Stimulated activated CD4-positive, alpha-beta T cell treated with anti-CD3 and anti-CD28 coated beads, Interleukin-4, amount 100 ng/mL, for 1 hour (primary cell): ENCODE measurements at places on chromosomes 12 and 14.
A peak's percentile ranks its signal among the peaks of the same experiment; 100 is the strongest.

GRCh38 chr14:75880512-75880911 lies 101.3 kb downstream of the TGFB3 start:
- no peak for DNase-seq

DNA sequence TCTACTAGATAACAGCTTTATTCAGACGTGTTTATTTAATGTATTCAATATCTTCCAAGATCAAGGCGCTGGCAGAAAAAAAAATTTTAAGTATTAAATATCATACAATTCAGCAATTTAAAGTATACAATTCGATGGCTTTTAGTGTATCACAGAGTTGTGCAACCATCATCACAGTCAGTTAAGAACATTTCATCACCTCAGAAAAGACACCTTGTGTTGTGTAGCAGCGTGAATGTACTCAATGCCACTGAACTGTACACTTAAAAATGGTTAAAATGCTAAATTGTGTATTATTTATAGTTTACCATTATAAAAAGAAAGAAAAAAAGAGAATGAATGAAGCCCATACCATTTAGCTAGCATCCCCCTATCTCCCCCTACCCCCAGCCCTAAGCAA lies 96.4 kb downstream of the RIN3 start:
- DNase-seq: no peak

- DNase-seq: no peak
Observed at GRCh38 chr14:46769292-46769691, 117.7 kb upstream of the RPL10L start.

DNA sequence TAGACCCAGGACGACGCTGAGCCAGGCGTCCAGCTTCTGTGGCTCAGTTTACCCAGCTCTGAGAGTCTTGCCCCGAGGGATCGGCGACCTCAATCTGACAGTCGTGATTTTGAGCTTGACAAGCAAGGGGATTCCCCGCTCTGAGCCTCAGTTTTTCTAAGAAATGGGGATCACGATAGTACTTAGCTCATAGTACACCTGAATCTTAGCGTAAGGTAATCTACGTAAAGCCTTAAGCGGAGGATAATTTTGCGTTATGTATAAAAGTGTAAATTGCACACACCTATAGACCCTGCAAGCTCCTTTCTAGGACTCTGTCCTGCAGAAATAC lies 285 bp downstream of the MVK start:
- DNase-seq: no peak

GRCh38 chr12:107484941-107485340 lies 200.7 kb upstream of the PWP1 start:
- no peak for DNase-seq

GRCh38 chr12:47527816-47528215 lies 178.0 kb downstream of the RPAP3 start:
- DNase-seq: no peak

GRCh38 chr14:22426711-22427110 lies 162.3 kb downstream of the DAD1 start:
- DNase-seq: no peak

DNA sequence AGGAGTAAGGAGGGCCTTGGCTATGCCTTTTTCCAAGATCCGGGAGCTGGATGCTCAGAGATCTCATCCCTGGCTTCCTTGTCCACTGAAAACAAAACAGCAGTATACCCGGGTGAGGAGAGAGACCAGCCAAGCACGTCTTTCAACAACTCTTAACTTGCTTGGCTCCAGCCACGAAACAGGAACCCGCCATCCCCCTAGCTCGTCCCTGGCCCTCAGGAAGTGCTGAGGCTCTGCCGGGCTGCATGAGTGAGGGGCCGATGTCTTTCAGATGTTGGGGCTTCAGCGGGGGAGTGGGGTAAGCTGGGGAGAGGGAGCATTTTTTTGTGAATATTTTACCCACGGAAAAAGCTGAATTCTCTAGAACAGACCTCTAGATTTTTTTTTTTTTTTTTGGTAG lies 231.1 kb downstream of the CACNA1C start:
- DNase-seq: no peak

DNA sequence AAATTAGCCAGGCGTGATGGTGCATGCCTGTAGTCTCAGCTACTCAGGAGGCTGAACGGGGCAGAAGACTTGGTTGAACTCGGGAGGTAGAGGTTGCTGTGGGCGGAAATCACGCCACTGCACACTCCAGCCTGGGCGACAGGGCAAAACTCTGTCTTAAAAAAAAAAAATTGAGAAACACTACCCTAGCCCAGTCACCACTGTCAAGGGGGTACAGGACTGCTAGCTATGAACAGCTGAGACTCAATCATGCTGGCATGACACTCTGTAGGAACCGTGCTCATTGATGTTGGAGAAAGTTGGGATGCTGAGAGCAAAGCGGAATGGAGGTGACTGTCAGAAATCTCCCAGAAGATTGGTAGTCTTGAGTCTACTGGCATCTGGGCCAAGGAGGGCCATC lies 58.2 kb upstream of the STON2 start:
- DNase-seq: no peak

DNA sequence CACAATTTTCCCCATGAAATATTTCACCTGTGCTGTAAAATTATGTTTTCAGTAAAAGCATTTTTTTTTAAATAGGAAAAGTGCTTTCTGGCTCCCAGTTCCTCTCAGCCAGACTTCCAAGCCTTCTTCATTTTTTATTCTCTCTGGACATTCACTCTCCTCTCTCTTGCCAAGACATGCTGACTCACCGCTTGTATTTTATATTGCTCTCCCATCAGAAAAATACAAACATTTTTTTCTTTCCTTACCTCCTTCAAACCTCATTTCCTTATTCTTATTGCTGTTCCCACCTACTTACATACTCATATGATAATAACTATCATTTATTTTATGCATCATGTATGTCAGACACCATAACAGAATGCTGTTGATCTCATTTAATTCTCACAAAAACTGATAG lies 37.7 kb upstream of the ZNF641 start:
- no peak for DNase-seq

GRCh38 chr12:89924191-89924590 lies 215.6 kb upstream of the ATP2B1 start:
- DNase-seq: no peak

DNA sequence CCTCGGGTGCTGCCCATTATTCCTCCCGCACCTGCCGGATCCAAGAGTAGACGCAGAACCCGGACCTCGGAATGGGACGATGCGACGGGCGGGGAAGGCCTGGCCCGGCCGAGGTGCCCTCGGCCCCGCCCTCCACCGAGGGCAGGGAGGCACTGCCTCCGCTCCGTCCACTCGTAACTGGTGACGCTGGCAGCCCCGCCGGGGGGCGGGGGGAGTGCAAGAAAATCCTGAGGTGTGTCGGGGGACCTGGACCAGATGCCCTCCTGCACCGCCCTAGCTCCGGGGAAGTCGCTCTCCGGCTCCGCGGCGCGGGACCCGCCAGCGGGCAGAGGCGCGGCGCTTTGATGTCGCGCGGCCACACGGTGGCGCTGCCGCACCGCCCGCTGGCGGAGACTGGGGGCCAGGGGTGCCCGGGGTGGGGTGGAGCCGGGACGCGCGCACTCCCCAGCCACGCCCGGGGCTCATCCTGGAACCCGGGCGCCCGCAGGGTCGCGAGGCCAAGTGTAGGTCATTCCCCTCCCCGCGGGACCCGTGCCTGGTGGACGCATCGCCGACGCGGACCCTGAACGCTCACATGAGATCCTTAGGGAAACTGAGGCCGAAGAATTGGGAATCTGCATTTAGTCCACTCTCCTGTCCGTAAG lies 202.8 kb downstream of the TTC8 start:
- peak; percentile 65 for DNase-seq

- no peak for DNase-seq
Observed at GRCh38 chr12:117053050-117053400, 46.2 kb downstream of the TESC start.

DNA sequence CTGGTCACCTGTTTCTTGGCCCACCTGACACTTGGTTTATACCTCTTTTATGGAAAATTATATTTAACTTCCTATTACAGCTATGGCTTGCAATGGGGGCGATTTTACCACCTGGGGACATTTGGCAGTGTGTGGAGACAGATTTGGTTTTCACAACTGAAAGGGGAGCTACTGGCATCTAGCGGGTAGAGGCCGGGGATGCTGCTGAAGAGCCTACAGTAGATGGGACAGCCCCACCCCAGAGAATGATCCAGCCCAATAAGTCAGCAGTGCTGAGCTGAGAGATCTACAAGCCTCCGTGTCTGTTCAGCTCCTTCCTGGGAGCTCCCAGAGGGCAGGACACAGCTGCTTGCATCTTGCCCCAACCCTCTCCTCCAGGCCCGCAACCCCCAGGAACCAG lies 302.8 kb downstream of the CACNA1C start:
- DNase-seq: no peak

GRCh38 chr14:80213602-80214001 lies 2.3 kb upstream of the DIO2 start:
- no peak for DNase-seq

GRCh38 chr14:74198441-74199234 lies 40.6 kb upstream of the VSX2 start:
- DNase-seq: no peak

DNA sequence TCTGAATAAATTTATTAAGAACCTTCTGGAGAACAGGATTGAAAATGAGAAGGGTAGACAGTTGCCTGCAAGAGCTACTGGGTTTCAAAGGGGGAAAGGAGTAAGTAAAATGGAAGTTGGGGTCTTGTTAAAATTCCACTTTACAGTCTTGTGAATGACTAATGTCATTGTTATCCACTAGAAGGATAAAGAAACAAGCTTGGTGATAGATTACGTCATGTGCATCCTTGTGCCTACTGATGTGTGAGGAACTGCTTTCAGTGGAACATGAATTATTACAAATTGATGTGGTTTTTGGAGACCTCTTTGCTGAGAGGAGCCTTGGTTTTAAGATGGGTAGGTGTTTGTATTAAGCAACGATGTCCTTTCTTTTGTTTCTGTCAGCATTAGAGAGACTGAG lies 272.5 kb upstream of the PRICKLE1 start:
- no peak for DNase-seq

DNA sequence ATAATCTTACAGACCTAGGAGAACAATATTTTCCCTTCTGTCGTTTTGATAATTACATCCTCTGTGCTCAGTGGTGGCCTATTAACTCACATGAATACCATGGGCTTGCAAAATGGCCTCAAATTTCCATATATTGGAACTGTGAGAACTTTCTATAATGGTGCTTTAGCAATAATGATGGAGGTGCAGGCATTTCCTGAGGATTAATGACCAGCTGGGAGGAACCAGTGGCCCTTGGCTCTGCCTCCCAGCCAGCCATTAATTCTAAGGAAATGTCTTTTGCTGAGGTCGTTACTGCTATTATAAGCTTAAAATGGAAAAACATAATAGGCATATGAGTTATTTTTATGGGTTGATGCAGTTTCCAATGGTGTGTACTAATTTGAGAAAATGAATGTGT lies 33.6 kb downstream of the HMGA2 start:
- no peak for DNase-seq

DNA sequence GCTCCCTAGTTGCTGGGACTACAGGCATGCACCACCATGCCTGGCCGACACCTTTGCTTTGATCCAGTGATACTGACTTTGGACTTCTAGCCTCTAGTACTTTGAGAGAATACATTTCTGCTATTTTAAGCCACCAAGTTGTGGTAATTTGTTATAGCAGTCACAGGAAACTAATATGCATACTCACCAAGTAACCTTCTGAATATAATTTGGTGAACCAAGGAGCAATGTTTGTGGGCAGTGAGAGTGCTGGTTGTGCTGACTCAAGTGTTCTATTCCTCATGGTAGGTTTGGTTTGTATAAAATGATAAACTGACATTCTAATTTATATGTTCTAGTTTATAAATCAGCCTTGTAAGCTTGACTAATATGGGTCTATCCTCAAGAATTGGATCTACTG lies 42.4 kb upstream of the MMP19 start:
- DNase-seq: no peak

DNA sequence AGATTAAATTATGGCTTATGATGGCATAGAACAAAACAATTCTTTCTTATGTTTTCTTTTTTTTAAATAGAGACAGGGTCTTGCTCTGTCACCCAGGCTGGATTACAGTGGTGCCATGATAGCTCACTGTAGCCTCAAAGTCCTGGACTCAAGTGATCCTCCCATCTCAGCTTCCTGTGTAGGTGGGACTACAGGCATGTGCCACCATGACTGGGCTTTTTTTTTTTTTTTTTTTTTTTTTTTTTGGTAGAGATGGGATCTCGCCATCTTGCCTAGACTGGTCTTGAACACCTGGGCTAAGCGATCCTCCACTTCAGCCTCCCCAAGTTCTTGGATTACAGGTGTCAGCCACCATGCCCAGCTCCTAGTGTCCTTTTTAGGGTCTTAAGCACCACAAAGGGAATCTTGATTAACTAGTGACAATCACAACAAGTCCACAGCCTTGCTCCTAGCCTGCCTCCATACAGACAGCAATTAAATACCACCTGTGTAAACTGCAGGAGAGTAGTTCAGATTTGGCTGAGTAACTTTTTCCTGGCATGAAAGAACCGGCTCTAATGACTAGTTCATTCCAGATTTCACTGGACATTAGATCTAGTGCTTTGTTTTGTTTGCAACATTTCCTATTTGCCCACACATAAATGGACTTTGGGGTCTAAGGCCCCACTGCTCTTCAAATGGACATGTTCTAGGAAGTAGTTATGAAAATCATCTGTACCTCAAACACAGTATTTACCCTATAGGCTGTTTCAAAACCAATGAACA lies 61.6 kb downstream of the SH2B3 start:
- no peak for DNase-seq

GRCh38 chr14:50057331-50057730 lies 59.0 kb downstream of the VCPKMT start:
- DNase-seq: no peak

DNA sequence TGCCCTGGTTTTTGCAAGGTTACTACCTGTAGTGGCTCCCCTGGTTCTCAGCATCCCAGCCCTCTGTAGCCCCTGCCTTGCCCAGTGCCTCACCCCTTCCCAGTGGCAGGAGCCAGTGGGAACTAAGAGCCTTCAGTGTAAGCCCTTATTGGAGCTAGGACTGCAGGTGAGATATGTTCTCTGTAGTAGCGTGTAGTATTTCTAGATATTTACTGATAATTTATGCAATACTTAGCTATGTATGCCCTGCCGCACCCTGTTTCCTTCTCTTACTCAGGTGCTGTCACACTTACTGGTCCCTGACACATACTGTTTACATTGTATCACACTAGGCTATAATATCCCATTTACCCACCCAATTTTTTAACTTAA lies 3.6 kb downstream of the BMAL2 start:
- no peak for DNase-seq

GRCh38 chr14:52307376-52307775 lies 6.7 kb upstream of the PTGER2 start:
- DNase-seq: no peak

DNA sequence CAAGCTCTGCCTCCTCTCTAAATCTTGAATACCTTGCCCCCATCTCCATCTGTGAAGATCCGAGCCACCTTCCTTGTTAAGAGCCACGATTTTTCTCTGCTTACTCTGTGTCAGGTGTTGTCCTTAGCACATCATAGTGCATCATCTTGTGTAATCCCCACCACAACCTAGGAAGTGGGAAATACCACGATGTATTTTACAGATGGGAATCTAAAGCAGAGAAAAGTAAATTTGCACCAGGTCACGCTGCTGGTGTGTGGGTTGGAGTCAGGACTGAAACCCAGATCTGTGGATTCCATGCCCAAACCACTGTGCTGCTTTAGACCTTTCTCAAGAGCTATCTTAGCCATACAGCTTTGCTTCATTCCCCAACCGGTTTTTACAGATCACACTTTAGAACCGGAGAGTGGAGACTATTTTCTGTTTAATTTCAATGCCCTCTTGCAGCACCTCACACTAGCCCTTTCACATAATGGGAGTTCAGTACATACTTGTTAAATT lies 94.6 kb downstream of the PPM1A start:
- no peak for DNase-seq
